ENCODE measurements at places on chromosomes 5 and 9. TPM values are rescaled to one million over a fixed set of nuclear protein-coding genes. Genes with fewer than 3 reads are reported as not detected.

The FOXD4 gene
- total RNA-seq, result under 0.01 TPM

The OR1Q1 gene
- not detected for total RNA-seq

The GLRA1 gene
- total RNA-seq, result not detected

The SPATA31A3 gene
- total RNA-seq, result not detected

The PCDHGB3 gene
- total RNA-seq, result 2.2 TPM

The FGF18 gene
- total RNA-seq, result not detected

The IRF1 gene
- total RNA-seq, result 11.0 TPM

The MYO10 gene
- 4.5 TPM for total RNA-seq

The TMEM215 gene
- total RNA-seq, result not detected

The MZB1 gene
- not detected for total RNA-seq

The HK3 gene
- total RNA-seq, result not detected
